ENCODE measurements at places on chromosomes 12 and 14. TPM values are rescaled to one million over a fixed set of nuclear protein-coding genes. Genes with fewer than 3 reads are reported as not detected.

ADCY6 gene
- 18.2 TPM for total RNA-seq

ANO2 gene
- total RNA-seq: not detected

RNU4-1 gene
- total RNA-seq: under 0.01 TPM

KLRC3 gene
- 0.99 TPM for total RNA-seq

TAS2R7 gene
- not detected for total RNA-seq

ANKRD33 gene
- not detected for total RNA-seq

EFS gene
- total RNA-seq: 23.2 TPM

IRAK3 gene
- total RNA-seq: 1.2 TPM

NGB gene
- not detected for total RNA-seq

KRT85 gene
- not detected for total RNA-seq

DLK1 gene
- not detected for total RNA-seq

TAS2R20 gene
- total RNA-seq: 0.21 TPM

P3H3 gene
- 19.7 TPM for total RNA-seq

DAO gene
- not detected for total RNA-seq

FAM186B gene
- 0.07 TPM for total RNA-seq

NXPH4 gene
- 9.3 TPM for total RNA-seq

B3GNT4 gene
- 3.4 TPM for total RNA-seq

DCAF4 gene
- 13.5 TPM for total RNA-seq

CABP1 gene
- total RNA-seq: 0.14 TPM

FOXN4 gene
- not detected for total RNA-seq

FAIM2 gene
- total RNA-seq: not detected

ACRBP gene
- 0.28 TPM for total RNA-seq

SDR9C7 gene
- total RNA-seq: 5.1 TPM

ASCL1 gene
- total RNA-seq: not detected

CFAP73 gene
- total RNA-seq: not detected

HELB gene
- total RNA-seq: 1.1 TPM

C1S gene
- total RNA-seq: 2.1 TPM

ADAM21 gene
- total RNA-seq: 1.2 TPM

GLIPR1 gene
- 5.6 TPM for total RNA-seq
